SK-N-MC (cell line): ENCODE measurements at places on chromosomes 6 and 20.

- no peak for DNase-seq
Observed at GRCh38 chr6:52253494-52253893, 9.2 kb upstream of the IL17F start.

DNA sequence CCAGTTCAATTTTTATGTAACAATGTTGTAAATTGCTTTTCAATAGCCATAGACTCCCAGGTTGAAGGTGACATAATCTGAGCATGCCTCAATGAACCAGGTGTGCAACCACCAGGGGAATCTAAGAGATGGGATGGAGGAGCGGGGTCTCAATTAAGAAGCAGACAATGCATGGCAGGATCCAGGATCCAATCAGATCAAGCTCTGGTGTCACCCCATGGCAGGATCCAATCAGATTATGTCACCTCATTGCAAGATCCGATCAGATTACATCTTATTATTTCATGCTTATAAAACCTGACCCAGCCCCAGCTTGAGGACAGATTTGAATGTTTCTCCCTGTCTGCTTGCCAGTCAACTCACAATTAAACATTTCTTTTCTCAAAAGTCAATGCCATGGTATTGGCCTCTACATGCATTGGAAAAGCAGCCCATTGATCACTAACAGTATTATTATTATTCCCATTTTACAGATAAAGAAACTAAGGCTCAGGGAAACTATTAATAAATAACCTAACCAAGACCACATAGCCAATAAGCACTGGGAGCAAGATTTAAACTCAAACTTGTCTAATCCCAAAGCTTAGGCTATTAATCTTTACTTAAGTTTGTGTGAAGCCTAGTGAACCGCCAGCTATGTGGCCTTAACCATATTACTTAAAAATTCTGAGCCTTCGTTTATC, 14.3 kb upstream of the SIRT5 start:
- no peak for DNase-seq

- DNase-seq, result no peak
Observed at GRCh38 chr20:20755674-20756319, 43.4 kb upstream of the RALGAPA2 start.

- DNase-seq, result no peak
Observed at GRCh38 chr6:397604-398003, 6.1 kb downstream of the IRF4 start.

- no peak for DNase-seq
Observed at GRCh38 chr6:167137881-167138280, 15.0 kb downstream of the CCR6 start.

- no peak for DNase-seq
Observed at GRCh38 chr6:105493736-105494135, 90.9 kb upstream of the PREP start.

DNA sequence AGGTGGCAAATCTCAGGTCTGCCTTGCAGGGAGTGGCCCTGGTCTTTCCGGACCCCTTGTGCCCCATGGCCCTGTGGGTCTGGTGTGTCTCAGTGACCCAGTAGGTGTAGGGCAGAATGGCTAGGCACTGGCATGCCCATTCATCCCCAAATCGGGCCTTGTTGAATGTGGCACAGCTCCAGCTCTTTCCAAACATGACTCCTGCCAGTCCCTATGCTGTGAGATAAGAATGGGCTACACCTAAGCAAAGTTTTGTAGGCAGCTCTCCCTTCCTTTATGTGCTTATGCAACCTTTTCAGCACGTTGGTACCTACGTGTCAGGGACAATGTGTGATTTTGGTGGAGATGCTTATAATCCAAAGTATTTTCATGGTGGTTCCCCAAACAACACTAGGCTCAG, 33.9 kb downstream of the FOXO3 start:
- DNase-seq, result no peak

DNA sequence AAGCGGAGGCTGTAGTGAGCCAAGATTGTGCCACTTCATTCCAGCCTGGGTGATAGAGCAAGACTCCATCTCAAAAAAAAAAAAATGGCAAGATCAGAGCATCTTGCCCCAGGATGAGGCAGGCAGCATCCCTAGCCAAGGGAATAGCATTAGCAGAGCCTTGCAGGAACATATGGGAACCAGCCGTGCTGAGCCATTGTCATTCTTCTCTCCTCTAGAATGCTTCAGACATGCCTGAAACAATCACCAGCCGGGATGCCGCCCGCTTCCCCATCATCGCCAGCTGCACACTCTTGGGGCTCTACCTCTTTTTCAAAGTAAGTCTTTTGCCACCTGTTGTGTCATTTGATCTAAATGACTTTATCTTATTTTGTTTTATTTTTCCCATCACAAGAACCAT, 13.0 kb downstream of the HM13 start:
- DNase-seq, result no peak
